ENCODE measurements at places on chromosomes 2 and 18. TPM values are rescaled to one million over a fixed set of nuclear protein-coding genes. Genes with fewer than 3 reads are reported as not detected.

L3MBTL4 gene
- not detected for total RNA-seq

GRCh38 chr2:191942090-191942738 is 95.3 kb upstream of the CAVIN2 start:
- DNase-seq: no peak

GRCh38 chr18:32760391-32760790 is 12.4 kb downstream of the KLHL14 start:
- DNase-seq: no peak

DNA sequence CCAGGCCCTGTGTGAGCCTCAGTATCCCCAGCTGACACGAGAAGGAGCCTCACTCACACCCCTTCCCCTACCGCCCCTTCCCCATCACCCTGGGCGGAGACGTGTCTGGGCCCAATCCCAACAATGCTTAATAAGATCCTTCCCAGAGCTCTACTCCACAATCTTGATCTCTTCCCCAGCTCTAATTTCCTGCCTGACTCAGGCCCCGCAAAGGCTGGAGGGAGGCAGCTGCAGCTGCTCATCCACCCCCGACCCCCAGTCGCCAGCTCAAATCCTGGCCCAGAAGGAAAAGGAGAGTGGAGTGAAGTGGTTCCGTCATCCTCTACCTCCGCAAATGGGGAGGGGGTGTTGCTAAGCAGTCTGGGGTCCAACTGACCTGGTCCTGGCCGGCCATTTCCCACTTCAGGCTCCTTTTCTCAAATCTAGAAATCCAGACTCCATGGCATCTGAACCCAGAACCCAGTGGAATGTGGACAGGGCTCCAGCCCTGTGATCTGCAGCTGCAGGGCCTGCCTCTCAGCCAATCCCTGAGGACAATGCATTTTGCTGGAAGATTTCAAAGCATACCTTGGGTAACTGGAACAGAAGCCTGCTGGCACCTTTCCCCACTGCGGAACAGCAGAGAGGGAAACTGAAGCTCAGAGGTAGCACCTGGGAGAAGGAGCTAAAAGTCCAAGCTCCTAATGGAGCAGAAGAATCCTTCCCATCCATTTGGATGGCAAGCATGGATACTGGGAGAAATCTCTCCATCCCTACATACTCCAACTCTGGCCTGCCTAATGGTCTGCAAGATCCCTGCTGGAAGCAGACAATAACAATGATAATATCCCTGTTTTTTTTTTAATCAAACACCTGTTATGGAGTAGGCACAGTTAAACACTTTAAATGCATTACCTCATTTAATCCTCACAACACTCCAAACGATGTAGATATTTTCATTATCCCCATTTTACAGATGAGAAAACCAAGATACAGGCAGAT is 5.6 kb upstream of the TNS1 start:
- DNase-seq: peak; percentile 63

Data from MG63 (cell line).